ENCODE measurements at places on chromosomes 6 and 20. TPM values are rescaled to one million over a fixed set of nuclear protein-coding genes. Genes with fewer than 3 reads are reported as not detected.

SIRPD gene
- total RNA-seq, result not detected

CST7 gene
- not detected for total RNA-seq

SOD2 gene
- total RNA-seq, result 43.2 TPM

MLN gene
- total RNA-seq, result not detected

NKX2-4 gene
- 5.5 TPM for total RNA-seq

BPI gene
- total RNA-seq, result not detected

ADGRB3 gene
- 0.79 TPM for total RNA-seq

LINC00237 gene
- total RNA-seq, result not detected

PPP1R3G gene
- total RNA-seq, result not detected

GATA5 gene
- total RNA-seq, result not detected

Data from A375 (cell line).